ENCODE measurements at places on chromosomes 1 and 21.

DNA sequence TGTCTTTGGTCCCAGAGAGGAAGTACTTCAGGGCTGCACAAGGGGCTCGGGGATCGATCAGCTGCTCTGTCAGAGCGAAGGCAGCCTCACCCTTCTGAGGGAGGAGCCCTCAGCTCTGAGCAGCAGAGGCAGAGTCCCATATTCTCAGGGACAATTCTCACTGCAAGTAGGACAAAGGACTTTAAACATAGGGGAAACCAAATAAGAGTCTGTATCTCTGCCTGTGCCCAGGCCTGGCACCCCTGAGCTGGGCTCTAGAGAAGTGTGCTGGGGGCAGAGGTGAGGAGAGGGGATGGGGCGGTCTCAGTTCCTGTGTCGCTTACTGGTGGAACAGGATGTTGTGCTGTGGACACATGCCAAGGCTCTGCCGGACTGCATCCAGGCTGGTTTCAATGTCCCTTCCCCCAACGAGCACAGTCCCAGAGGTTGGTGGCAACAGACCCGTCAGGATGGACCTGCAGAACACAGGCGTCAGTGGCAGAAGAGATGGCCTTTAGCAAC, 76.6 kb downstream of the ABCA4 start:
- no peak for DNase-seq

GRCh38 chr1:111739194-111739924, at the start of gene INKA2:
TSS of gene INKA2 (minus strand) at chr1:111739395. CDS start at chr1:111739242, 153 bp downstream.
- no peak for DNase-seq

DNA sequence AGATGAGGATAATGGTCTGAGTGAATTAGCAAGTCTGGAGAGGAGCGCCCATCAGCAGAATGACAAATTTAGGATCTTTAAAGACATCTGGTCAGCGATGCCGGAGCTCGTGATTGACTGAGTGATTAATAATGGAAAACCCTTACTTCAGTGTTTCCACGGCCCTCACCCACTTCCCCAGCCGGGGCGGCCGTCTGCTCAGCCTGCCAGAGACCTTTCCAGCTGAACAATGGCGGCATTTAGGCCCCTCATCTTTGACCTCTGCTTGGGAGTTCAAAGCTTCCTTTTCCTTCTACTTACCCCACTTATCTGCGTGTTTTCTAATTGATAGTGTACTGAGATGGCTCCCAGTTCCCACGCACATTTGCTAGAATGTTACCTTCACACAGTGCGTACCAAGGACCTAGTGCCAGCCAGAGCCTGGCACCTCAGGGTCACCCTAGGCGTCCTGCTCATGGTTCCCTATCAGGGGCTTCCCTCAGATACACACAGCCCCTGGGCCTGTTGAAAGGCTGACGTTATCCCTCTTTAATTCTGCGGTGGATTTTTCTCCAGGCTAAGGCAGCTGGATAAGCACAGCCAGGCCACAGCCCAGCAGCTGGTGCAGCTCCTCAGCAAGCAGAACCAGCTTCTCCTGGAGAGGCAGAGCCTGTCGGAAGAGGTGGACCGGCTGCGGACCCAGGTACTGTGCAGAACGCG, 232.8 kb downstream of the SDCCAG8 start:
- no peak for DNase-seq

DNA sequence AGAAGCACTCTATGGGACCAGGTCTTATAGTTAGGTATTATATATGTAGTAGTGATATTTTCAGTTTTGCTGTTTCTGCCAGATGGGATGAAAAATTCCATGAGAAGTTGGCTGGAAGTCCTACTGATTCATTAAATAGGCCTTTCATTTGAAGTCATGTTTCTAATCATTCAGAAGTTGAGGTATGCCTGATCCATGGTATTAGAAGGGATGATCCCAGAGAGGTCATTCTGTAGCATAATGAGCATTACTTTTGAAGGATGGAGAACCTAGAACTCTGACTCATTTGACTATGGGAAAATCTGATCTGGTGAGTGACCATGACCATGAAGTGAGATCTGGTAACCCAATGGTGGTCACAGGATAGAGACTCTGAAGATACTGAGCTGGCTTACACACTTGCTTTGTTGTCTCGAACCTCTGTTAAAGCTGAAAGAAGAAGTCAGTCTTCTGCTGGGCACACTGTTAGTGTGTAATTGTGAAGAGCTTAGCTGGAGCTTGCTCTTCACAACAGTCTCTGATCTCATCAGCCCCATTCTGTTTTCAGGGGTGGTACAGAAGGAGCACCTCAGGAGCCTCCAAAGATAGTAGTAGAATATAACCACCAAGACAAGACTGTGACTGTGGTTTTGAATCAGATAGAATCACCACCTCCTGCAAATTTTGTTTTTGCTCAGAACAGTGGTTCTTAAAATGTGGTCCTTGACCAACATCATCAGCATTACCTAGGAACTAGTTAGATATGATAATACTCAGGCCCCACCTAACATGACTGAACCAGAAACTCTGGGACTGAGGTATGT, 9.0 kb downstream of the MGST3 start:
- no peak for DNase-seq

DNA sequence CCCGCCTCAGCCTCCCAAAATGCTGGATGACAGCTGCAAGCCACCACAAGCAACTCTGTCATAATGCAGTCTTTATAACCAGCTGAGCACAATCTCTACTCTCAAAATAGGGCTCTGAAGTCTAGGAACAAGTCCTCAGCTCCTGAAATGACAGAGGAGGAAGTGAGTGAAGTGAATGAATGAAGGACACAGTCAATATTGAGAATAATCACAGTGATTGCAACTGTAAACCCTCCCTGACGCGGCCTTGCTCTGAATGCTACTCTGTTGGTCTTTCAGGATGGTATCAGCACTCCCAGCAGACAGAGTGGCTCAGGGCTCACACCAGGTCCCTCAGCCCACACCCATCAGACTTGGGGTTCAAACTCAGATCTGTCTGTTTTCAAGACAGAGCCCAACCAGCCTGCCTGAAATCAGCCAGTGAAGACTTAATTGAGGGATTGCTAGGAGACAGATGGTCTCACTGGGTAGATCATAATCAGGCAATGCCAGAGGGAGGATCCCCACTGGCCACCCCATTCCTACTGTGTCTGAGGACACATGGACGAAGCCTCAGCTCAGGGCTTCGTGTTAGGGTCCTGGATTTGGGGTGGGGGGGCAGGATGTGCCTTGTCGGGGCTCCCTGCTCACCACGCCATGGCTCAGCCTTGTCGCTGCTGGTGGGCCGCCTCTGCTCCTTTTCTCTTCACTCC, 20.9 kb downstream of the RNF187 start:
- no peak for DNase-seq

DNA sequence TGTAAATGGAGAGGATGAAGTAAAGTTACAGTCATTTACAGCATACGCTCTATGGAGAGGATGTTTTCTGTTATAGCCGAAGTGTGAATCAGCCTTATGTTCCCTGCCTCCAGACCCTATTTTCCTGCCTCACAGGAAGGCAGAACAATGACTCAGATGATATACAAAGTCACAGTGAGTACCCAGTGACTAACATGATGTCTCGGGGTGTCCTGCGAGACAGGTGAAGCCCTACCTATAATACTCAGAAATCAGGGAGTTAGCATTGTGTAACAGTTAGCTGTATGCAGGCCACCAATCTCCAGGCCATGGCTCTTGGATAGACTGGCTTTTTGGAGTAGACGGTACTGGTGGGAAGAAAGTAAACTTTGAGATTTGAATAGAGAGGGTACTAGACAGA, 55.6 kb upstream of the FBXO28 start:
- no peak for DNase-seq

GRCh38 chr1:169624912-169625311, 5.0 kb downstream of the SELP start:
- DNase-seq = no peak

DNA sequence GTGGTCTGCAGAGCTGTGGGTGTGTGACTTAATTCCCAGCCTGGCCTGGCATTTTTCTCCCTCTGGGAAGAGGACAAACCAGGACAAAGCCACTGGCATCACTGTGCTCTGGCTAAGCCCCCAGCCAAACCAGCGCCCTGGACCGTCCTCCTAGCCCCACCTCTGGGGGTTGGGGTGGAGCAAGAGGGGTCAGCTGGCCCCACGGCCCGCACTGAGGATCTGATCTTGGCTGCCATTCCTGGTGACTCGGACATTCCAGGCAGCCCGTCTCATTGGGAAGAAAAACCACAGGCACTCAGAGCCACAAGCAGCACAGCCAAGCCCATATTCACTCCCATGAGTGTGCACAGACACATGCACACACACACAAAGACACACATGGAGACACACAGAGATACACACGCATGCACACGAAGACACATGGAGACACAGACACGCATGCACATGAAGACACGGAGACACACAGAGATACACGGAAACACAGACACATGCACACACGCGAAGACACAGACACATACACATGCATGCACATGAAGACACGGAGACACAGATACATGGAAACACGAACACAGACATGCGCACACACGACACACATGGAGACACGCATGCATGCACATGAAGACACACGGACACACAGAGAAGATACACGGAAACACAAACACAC, 2.3 kb upstream of the MXRA8 start:
- no peak for DNase-seq

GRCh38 chr1:38308780-38309179, 262.2 kb upstream of the POU3F1 start:
- DNase-seq = no peak

DNA sequence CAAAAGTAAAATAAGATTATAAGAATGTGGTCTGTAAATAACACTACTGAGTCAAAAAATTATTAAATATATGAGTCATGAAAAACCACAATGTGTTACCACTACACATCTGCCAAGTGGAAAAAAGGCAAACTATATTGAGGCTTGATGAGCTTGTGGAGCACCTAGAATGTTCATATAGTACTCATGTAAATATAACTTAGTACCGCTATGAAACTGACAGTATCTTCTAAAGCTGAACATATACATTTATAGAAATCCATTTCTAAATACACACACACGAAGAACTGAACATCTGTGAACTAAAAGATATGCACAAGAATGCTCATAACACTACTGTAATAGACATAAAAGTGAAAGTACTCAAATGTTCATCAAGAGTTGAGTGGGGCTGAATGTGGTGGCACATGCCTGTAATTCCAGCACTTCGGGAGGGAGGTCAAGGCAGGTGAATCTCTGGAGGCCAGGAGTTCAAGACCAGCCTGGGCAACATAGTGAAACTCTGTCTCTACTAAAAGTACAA, 18.5 kb upstream of the GBP3 start:
- no peak for DNase-seq

DNA sequence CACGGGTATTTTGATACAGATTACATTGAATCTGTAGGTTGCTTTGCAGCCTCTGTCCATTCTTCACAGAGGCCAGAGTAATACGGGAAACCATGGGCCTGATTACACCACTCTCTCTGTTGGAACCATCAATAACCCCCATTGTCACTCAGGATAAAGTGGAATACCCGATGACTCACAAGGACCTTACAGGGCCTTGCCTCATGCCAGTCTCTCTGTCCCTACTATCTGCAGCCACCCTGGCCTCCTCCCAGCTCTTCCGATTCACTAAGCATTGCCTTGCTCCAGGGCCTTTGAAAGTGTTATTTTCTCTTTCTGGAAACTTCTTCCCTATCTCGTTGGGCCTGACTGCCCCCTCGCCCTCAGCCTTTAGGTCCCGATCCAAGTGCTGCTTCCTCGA, 61.7 kb downstream of the HMGB4 start:
- no peak for DNase-seq

DNA sequence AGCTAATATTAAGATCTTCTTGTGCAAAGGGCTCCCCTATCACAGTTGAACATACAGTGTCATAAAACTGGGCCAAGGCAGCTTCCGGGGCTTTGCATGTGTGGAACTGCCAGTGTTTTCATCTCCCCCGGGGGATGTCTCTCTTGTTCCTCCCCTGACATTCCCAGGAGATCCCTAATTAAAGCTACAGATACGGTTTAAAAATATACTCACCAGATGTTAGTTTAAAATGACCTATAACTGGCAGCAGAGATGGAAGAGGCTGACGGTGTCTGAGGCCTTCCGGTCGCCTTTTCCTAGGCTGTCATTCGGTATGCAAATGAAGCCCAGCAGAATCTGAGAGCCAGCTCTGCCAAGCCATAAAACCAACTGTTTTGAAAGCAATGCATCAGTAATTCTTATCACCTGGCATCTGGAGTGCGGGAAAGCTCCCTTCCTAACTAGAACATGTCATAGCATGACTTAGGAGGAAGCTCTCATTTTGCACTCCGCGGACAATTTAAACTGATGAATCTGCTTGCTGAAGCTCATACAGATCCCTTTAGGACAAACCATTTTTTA, 436.5 kb upstream of the VAMP3 start:
- DNase-seq = no peak

GRCh38 chr1:161768461-161768860, 2.3 kb downstream of the ATF6 start:
- no peak for DNase-seq

DNA sequence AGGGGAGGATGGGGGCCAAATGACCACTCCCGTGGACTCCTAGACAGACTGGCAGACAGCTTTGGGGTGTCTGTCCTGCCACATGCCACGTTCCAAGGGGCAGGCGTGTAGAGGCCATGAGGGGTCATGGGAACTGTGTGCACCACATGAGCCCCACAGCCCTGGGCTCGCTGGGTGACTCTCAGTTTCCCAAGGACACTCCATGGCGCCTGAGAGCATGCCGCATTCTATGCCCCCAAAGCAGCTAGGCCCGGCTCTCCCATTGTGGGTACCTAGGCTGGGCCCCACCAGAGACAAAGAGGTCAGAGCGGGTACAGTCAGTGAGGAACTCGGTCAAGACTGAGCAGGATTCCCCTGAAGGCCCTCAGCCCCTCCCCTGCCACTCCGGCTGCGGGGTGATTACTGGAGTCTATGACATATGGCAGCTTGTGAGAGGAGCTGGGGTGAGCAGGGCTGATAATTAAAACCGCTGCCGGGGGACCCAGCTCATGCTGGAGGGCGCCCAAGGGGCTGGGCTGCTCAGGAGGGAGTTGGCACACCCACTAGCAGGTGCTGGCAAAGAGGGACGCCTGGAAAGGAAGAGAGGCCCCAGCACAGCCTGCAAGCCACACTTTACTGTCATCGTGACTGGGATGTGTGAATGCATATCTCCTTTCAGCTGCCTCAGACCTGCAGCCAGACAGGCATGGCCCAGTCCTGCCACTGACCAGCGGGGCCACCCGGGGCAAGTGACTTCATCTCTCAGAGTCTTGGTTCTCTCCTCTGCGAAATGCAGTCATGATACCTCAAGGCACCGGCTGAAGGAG, 8.4 kb downstream of the LRP8 start:
- DNase-seq = no peak

DNA sequence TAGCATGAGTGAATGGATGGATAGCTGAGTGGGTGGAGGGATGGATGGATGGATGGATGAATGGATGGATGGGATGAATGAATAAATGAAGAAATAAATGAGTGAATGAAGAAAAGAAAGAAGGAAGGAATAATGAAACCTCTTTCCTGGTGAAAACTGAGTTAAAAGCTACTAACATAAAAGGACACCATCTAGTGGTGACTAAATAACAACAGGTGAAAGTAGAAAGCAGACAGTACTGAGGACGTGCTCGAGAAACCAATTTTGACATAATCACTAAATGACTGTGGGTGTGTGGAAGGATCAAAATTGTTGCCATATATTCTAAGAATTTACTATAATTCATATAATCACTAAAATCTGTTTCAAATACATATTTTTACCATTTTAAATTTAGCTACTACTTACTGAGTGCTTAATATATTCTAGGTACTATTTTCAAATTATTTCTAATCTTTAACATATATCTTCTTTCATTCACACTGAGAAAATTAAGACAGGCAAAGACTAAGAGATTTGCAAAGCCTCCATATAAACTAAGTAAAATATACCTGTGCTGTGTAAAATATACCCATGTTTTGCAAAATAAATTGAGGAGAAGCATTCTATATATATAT, 522.9 kb downstream of the LRRIQ3 start:
- no peak for DNase-seq
